ENCODE measurements at places on chromosomes 7 and 10. TPM values are rescaled to one million over a fixed set of nuclear protein-coding genes. Genes with fewer than 3 reads are reported as not detected.

Gene PIK3AP1
- 0.17 TPM for total RNA-seq

Gene ZRANB1
- 32.9 TPM for total RNA-seq

Gene SLC16A9
- total RNA-seq, result 0.26 TPM

Gene AKR1C2
- total RNA-seq, result 10.6 TPM

Gene CYP3A7
- total RNA-seq, result 37.8 TPM

Gene THAP5
- 23.4 TPM for total RNA-seq

Gene SLC26A4
- total RNA-seq, result 0.50 TPM

Gene RELN
- 0.33 TPM for total RNA-seq

Gene STOX1
- under 0.01 TPM for total RNA-seq

Gene TMEM225B
- total RNA-seq, result 1.2 TPM

Gene C10orf67
- under 0.01 TPM for total RNA-seq

Gene MLXIPL
- 0.51 TPM for total RNA-seq

Gene ZNF804B
- not detected for total RNA-seq

Gene GDF2
- total RNA-seq, result not detected

Gene CALN1
- not detected for total RNA-seq

Gene SLC18A3
- not detected for total RNA-seq

Gene SLC39A12
- total RNA-seq, result not detected

Gene ASB10
- not detected for total RNA-seq

Gene FAM20C
- 52.9 TPM for total RNA-seq

Gene PTPN12
- 42.6 TPM for total RNA-seq

Gene GRID2IP
- not detected for total RNA-seq

Gene AMZ1
- 0.33 TPM for total RNA-seq

Gene UCN3
- total RNA-seq, result not detected

Gene CLRN3
- total RNA-seq, result not detected

Gene AGAP9
- 2.8 TPM for total RNA-seq
